ENCODE measurements at places on chromosomes 1 and 21. TPM values are rescaled to one million over a fixed set of nuclear protein-coding genes. Genes with fewer than 3 reads are reported as not detected.

STUM gene
- total RNA-seq: not detected

SEC16B gene
- not detected for total RNA-seq

KCNE2 gene
- not detected for total RNA-seq

EFNA3 gene
- 0.52 TPM for total RNA-seq

MRPS21 gene
- 45.3 TPM for total RNA-seq

L1TD1 gene
- not detected for total RNA-seq

CENPS gene
- 4.9 TPM for total RNA-seq
